ENCODE measurements at places on chromosomes 4 and X.

DNA sequence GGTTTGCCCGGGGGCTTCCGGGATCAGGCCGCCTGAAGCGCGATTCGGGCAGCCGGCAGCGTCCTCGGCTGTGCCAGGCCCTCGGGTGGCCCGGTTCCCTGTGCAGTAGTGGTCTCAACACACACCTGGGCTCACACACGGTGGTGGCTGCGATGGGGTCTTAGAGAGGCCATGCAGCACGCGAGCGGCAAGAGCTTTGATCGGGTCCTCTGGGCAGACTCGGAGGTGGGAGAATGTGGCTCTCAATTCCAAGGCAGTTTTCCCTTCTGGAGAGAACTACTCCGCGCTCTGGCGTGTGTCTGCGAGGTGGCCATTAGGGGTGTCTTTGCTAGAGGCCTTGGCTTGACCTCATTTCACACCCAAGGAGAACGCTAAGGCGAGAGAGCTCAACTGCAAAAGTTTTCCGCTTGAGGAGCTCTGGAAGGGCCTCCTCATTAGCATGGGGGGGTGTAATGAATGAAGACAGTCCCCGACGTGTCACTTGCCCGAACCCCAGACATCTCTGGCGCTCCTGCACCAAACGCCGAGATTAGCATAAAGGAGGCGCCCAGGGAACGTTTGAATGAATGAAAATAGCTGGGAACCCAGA lies 771 bp upstream of the RBPJ start:
- peak; percentile 19 for DNase-seq

GRCh38 chr4:101458914-101459313 lies 111.6 kb upstream of the PPP3CA start:
- DNase-seq: no peak

- DNase-seq: no peak
Measured at GRCh38 chr4:107647591-107647990, 72.4 kb downstream of the PAPSS1 start.

DNA sequence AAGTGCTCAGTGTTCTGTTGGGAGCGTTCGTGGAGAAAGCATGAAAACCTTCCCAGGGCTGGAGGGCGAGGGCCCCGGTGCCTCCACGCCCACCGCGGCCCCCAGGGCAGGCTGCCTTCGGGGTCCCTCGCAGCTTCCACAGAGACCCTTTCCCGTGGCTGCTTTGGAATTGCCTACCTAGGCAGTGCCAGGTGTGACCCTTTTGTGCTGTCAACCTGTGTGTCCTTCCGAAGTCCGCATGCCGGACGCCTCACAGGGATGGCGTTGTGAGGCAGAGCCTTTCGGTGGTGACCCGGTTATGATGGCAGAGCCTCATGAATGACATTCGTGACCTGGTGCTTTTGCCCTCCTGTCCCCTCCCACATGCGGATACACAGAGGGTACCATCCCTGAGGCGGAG lies 17.4 kb downstream of the TMEM175 start:
- no peak for DNase-seq

DNA sequence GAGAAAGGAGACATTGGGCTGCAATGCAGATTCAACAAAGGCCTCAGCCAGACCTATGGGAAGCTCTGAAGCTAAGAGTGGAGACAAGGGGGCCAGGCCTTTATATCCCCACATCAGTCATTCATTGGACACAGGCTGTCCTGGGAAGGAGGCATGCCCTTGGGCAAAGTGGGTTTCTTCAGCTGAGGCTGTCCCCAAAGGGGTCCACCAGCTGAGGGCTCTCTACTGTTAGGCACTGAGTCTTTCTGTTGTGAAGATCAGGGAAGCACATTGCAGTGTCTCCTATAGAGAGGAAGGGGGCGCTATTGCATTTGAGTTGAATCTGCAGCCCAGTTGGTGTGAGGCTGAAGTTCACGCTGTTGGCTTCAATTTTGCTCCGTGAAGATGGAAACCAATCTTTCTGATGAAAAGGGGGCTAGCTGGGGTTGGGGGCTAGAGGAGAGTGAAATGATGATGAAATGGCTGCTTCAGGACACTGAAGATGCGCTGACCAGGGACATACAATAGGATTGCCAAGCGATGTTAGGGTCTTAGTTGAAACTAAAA lies 48.0 kb downstream of the SLC25A5 start:
- peak; percentile 25 for DNase-seq

DNA sequence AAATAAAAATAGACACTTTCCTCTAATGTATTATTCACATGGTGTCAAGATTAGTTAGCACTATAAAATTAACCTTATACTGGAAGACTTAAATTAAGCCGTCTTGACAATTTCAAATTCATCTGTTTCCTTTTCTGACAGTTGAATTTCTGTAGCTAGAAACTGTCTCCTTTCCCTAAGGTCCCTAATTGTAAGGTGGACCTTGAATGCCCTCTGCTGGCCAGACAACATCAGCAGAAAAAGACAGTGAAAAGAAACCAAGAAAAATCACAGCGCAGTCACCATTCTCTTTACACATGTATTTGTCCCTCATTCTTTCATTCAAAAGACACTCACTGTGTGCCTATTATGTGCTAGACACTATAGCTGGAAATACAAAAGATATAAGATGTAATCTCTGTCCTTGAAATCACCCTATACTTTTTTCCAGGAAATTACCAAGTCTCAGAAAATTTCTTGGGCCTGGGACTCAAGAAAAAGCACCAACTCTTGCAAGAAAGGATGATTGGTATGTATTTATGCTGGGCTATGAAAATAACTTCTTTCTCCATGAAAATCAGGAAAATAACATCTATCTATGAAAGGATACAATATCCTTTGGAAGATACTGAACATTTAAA lies 32.7 kb upstream of the AMBN start:
- peak; percentile 30 for DNase-seq

- DNase-seq: peak; percentile 17
Measured at GRCh38 chrX:41449615-41450014, 2.5 kb downstream of the NYX start.

DNA sequence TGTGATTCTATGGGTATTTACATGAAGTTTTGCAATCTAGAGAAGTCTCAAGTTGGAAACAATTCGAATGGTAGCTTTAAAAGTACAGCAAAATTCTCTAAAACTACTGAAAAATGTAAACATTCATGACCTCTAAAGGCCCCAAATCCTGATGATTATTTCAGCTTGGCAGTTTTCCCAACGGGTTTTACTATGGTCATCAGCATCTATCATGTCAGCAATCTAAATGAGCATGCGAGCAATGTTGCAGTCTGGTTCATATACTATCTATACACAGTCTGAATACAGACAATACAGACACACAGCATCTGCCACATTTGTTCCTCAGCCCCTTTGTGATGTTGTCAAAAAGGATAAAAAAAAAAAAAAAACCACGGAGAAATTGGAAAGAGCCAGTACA lies 790.3 kb upstream of the HTR2C start:
- DNase-seq: no peak

GRCh38 chrX:8841911-8842310 lies 40.7 kb upstream of the FAM9A start:
- peak; percentile 30 for DNase-seq

DNA sequence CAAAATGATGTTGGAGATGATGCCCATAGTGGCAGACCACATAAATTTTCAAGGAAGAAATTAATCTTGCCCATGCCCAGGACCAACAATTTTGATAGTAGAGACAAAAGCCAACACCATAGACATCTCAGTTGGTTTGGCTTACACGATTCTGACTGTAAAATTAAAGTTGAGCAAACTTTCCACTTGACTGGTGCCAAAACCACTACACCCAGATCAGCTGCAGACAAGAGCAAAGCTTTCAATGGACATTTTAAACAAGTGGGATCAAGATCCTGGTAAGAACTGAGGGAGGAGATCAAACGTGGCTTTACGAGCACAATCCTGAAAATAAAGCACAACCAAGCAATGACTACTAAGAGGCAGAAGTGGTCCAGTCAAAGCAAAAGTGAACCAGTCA lies 90.7 kb downstream of the PAPSS1 start:
- no peak for DNase-seq

DNA sequence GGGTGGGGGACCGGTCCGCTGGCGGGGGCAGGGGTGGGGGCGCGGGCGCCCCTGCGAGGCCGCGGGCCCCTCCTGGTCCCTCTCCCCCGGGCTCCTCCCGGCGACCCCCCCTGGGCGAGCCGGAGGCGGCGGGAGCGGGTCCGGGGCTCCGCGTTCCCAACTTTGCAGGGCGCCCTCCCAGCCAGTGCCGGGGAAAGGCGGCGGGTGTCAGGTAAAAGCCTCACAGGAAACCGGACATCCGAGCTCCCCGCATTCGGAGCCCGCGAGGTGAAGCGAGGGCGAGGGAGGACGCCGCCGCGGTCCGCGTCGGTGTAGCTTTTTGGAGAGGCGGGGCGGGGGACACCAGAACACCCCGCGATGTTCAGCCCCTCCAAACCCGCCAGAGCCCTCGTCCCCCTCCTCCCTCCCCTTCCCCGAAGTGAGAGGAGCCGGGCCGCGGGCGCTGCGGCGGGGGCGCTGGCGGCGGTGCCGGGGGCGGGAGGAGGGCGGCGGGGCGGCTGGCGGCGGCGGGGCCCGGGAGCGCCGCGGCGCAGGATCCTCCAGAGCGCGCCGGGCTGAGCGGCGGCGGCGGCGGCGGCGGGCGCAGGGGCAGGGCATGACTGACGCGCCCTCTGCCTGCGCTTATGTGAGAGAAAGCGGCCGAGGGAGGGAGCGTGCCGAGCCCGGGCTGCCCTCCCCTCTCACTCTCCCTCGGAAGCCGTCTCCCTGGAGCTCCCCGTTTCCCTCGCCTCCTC lies at the start of gene VEGFC:
VEGFC (minus strand) TSS at position 597 of the 734 bp plus-strand sequence. CDS start 611 bp downstream, outside the sequence.
- DNase-seq: peak; percentile 46

DNA sequence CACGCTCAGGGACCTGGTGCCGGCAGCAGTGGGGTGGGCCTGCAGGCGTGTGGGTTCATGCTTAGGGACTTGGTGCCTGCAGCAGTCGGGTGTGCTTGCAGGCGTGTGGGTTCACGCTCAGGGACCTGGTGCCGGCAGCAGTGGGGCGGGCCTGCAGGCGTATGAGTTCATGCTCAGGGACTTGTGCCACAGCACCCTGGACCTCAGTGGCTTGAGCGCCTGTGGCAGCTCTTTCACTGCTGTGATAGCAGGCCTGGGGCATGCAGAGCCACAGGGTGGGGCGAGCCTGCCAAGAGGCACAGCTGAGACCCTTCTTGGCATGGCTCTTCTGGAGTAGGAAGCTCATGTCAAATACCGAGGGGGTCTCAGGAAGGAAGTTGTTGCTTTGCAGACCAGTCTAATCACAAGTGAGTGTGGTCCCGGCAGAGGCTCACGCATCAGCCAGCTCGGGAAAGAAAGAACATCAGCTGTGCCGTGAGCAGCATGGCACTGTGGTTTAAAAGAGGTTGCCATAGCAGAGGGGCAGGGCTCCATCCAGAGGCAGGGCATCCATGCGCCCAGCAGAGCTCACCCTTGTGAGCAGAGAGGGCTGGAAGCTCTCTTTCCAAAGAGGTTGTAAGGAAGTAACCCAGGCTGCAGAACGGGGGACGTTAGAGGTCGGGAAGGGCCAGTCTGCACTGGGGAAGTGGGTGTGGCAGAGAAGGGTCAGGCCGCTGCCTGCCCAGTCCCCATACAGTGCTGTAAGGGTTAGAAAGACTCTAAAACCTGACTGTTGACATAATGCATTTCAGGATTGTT lies 21.1 kb downstream of the PIGG start:
- DNase-seq: no peak
